ENCODE measurements at places on chromosomes 6 and 20.

DNA sequence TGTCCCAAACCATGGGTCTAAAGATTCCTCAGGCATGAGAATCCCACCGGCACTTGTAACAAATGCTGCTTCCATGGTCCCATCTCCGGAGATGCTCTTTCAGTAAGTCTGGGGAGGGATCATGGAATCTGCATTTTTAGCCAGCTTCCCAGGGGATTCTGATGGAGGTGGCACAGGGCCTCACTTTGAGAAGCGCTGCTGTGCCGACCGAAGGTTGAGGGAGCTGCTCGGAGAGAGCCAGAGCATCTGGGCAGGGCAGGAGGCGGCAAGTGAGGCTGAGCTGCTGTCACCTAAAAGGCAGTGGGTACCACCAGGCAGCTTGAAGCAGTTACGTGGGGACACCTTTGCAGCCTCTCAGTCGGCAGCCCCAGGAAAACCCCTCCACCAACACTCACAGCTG is 100.2 kb upstream of the CDYL start:
- DNase-seq: no peak

DNA sequence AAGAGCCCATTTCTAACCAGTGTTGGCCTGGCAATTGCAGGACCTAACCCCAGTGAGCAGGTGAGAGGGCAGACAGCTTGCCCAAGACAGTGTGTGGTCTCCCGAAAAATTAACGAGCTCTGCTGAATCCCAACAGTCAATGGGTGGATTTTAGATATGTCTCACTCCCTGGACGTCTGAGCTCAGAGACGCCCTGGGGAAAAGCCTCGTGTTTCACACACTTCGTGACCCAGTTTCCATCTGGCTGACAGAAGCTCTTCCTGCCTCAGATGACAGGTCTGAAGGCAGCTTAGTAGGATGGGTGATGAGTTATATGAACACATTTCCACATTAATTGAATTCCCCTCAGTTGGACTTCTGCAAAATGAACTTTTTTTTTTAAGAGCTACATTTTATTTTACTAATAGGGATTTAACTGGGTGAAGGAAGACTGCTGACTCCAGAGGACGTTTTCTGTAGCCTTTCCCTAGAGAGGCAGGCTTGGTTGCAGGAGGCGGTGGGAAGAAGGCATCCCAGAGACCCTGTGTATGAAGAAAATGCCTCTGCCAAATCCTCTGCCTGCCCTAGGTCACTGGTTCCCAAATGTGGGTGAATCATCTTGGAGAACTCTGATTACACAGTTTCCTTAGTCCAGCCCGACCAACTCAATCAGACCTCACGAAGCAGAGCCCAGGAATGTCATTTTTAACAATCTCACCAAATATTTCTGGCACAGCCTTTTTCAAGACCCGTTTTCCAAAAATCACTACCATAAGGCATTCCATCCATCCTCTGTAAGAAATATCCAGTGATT is 71.7 kb upstream of the LY86 start:
- DNase-seq: no peak

DNA sequence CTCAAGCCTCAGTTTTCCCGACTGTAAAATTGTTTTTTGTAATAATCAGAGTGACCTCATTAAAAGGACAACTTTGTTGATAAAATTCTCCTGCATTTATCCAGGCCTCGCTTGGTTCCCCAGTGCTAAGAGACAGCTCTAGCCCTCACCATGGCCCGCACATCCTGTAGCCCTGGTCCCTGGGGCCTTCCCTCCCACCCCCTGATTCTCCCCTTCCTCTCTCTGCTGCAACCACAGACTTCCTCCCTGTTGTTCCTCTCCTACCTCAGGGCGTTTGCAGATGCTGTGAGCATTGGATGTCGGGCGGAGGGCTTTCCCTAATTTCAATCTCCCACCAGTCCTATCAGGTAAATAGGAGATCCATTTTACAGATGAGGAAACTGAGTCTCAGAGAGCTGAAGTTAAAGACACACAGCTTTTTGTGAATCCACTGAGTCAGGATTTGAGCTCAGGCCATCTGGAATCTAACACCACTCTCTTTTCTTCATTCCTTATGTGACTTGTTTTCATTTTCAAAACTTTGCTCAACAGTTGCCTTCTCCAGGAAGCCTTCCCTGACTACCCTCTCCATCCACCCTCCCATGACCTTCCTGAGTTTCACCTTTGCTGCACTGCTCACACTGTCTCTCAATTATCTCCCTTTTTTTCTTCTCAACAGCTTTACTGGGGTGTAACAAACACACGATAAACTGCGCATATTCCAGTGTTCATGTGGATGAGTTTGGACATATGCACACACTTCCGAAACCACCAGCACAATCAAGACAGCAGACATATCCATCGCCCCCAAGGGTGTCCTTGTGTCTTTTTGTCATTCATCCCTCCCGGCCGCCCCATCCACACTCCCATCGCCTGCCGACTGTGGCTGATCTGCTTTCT is 107.1 kb downstream of the CEBPB start:
- no peak for DNase-seq

DNA sequence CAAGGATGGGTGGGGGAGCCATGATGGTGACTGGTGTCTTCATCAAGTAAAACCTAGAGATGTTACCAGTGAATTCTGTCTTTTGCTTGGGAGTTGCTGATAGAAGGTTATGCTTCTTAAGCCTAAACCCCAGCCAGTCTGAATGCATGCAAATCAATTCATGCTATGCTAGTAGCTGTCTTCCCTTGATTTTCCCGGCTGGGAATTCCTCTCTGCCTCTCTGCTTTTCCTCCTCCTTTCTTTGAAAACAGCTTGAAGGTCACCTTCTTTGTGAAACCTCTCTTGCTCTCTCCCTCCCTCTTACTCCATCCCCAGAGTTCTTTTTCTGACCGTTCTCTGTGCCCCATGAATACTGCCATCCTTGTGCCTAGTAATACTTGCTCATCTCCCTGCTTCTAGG is 58.9 kb downstream of the TMEM200A start:
- no peak for DNase-seq

DNA sequence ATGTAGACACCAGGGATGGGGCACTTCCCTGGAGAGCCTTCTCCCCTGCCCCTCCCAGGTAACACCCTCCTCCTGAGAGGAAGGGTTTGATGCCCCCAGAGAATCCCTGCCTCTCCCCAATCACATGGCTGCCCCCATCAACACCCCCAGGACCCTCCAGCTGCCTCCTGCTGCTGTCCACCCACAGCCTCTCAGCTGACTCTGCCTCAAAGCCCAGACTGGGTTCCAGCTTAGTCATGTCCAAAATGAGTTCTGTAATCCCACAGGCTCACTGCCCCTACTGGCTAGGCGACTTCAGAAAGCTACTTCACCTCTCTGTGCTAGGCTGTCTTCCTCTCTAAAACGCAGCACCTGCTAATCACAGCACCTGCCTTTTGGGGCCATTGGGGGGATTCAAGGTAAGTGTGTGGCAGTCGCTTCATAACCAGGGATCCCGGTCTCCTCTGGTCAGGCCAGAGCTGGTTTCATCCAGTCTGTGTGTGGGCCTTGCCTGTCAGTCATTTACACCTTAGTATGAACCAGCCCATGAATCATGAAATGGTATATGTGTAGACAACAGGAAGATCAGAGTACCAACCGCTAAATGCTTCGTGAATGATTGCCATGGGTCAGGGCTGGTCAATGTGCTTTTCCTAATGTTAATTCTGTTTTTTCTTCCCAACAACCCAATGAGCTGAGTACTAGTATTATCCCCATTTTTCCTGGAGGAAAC is 40.4 kb downstream of the TFEB start:
- DNase-seq: no peak

DNA sequence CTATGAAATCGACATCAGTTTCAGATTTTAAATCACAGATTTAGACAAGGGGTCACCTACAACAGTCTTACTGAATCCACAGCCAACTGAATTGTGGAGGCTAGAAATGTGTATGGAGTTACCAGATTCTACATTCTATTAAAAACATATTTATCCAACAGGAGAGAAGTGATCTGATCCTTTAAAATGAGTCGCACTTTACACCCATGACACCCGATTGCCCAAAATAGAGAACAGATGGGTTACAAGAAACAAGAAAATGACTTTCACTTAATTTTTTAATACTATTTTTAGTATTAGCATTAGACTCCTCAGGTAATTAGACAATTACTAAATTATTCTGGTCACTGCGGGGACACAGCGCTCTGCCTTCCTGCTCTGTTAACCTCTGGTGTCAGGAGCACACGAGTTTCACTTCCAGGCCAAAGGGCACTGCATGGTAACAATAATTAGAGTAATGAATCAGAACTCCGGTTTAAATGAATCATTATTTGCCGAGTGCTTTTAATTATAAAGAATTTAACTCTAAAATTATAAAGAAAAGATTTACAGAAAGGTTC is 108.6 kb downstream of the ATP9A start:
- DNase-seq: no peak

- DNase-seq: no peak
These were observed 22.6 kb downstream of the PIGU start for GRCh38 chr20:34654207-34654744.

Measured in esophagus squamous epithelium (tissue), 5 donors.